Activated CD4-positive, alpha-beta T cell treated with anti-CD3 and anti-CD28 coated beads for 36 hours (primary cell): ENCODE measurements at places on chromosomes 16 and 17. TPM values are rescaled to one million over a fixed set of nuclear protein-coding genes. Genes with fewer than 3 reads are reported as not detected.

Gene MEIOC
- total RNA-seq, result 0.18 TPM

Gene SLC47A1
- not detected for total RNA-seq

Gene FAM20A
- total RNA-seq, result not detected

Gene CDC6
- total RNA-seq, result 171 TPM

Gene PLEKHM1
- 21.2 TPM for total RNA-seq

Gene KRT20
- not detected for total RNA-seq

Gene GOT2
- 128 TPM for total RNA-seq

Gene G6PC1
- not detected for total RNA-seq

Gene SULT1A1
- total RNA-seq, result 12.1 TPM

Gene SLC16A11
- 1.5 TPM for total RNA-seq

Gene HOXB8
- not detected for total RNA-seq

Gene EIF3C
- total RNA-seq, result 952 TPM

Gene NPW
- total RNA-seq, result 2.0 TPM

Gene CYGB
- total RNA-seq, result not detected

Gene TP53TG3
- total RNA-seq, result 0.83 TPM

Gene GPR139
- total RNA-seq, result not detected

Gene TPSG1
- not detected for total RNA-seq

Gene CACNG3
- total RNA-seq, result not detected

Gene PKMYT1
- total RNA-seq, result 117 TPM

Gene AXIN2
- 3.0 TPM for total RNA-seq

Gene BCAR1
- 1.7 TPM for total RNA-seq

Gene RPRML
- not detected for total RNA-seq

Gene CTRB1
- total RNA-seq, result not detected

Gene CIAO2B
- total RNA-seq, result 186 TPM

Gene C17orf100
- total RNA-seq, result 1.6 TPM

Gene TBC1D3
- not detected for total RNA-seq

Gene AATK
- total RNA-seq, result 0.41 TPM

Gene DBNDD1
- total RNA-seq, result 1.2 TPM

Gene ARHGAP44
- 0.55 TPM for total RNA-seq

Gene CHST4
- not detected for total RNA-seq

Gene CSH1
- total RNA-seq, result not detected

Gene ZNF200
- 9.0 TPM for total RNA-seq
